ENCODE measurements at places on chromosomes 1 and 21. TPM values are rescaled to one million over a fixed set of nuclear protein-coding genes. Genes with fewer than 3 reads are reported as not detected.

The SELP gene
- 1.4 TPM for total RNA-seq

- no peak overlapping the region for H3K4me3 ChIP-seq
- DNase-seq, result no peak
- no peak overlapping the region for H3K27ac ChIP-seq
Measured at GRCh38 chr1:186749820-186750219, 69.6 kb upstream of the PTGS2 start.

- H3K27ac ChIP-seq, result no peak overlapping the region
- H3K4me3 ChIP-seq, result no peak overlapping the region
- peaks cover 23% of the 10 kb centered on the region for H3K27me3 ChIP-seq
Measured at GRCh38 chr1:114926607-114927006, 71.9 kb downstream of the SYCP1 start.

DNA sequence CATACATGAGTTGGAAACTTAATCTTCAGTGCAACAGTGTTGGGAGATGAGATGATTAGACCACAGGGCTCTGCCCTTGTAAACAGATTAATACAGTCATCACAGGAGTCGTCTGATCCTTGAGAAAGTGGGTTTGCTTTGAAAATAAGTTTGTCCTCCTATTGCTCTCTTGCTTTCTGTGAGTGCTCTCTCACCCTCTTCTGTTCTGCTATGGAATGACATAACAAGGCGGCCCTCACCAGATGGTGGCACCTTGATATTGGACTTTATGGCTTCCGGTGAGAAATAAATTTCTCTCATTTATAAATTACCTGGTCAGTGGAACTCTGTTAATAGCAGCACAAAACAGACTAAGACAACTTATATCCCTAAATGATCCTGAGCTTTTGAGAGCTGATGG lies 353.6 kb downstream of the BRINP3 start:
- no peak overlapping the region for H3K27ac ChIP-seq
- H3K4me1 ChIP-seq, result no peaks in the 10 kb centered on the region
- no peaks in the 10 kb centered on the region for H3K36me3 ChIP-seq
- DNase-seq, result no peak
- no peaks in the 10 kb centered on the region for H3K27me3 ChIP-seq
- no peak overlapping the region for H3K4me3 ChIP-seq

DNA sequence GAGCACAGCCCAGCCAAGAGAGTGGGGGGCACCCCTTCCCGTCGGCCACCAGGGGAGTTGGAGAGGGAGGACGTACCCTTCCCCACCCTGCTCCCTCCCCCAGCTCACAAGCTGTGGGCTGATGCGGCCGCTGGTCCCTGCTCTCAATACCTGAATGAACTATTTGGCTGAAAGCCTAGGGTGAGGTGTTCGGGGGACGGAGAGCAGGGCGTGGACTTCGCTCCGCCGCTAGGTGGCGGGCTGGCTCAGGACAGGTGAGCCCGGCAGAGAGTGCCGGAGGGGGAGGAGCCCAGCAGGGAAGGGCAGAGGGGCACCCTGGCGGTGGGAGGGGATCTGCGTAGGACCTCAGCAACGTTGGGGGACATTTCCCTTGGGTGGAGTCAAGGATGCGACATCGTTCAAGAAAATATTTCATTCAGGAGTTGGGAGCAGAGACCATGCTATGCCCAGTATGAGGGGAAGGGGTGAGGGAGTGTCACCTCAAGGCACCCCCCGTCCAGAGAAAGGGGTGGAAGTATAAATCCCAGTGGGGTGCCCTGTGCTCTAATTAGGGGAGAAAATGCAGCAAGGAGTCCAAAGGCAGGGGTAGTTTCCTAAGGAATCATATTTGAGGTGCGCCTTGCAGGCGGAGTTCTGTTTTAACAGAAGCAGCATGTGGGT lies 12.0 kb upstream of the RHBG start:
- no peak overlapping the region for H3K4me3 ChIP-seq
- no peak overlapping the region for H3K27ac ChIP-seq
- H3K36me3 ChIP-seq, result no peaks in the 10 kb centered on the region
- peak; percentile 87 for DNase-seq

DNA sequence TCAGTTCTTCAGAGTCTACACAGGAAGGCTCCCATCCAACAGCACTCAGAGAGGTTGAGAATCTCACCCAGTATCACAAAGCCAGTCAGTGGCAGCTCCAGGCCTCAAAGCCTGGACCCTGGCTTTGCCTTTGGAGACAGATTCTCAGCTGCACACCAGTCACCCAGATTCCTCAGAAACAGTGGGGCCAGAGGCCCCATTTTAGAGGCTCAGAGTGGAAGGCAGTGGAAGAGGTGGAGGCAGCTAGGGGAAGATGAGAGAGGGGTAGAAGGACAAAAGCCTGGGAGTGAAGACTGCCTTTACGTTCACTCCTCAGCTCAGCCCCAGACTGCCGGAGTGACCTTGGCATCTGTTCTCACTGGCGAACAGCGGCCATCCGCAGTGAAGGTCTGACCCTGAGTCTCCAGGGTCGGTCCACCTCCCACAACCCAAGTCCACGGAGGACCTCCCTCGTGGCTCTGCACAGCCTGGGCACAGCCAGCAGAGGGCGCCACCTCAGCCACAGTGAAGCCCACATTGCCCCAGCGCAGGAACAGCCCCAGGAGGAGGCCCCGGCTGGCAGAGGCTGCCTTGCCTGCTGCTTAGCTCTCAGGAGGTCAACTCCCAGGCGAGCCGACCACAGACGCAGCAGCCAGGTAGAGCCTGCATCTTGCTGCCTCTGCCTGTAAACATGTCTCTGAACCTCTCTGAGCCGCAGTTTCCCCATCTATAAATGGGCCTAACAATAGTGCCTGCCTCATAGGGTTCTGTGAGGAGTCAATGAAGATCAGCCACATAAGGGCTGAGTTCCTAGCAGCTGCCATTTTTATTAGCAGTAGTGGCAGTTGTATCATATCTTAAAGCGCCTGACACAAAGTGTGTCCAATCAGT lies 5.9 kb upstream of the FNDC5 start:
- no peak overlapping the region for H3K27ac ChIP-seq
- H3K27me3 ChIP-seq, result peaks cover 34% of the 10 kb centered on the region
- no peak overlapping the region for H3K4me3 ChIP-seq
- no peaks in the 10 kb centered on the region for H3K36me3 ChIP-seq
- H3K4me1 ChIP-seq, result no peaks in the 10 kb centered on the region

DNA sequence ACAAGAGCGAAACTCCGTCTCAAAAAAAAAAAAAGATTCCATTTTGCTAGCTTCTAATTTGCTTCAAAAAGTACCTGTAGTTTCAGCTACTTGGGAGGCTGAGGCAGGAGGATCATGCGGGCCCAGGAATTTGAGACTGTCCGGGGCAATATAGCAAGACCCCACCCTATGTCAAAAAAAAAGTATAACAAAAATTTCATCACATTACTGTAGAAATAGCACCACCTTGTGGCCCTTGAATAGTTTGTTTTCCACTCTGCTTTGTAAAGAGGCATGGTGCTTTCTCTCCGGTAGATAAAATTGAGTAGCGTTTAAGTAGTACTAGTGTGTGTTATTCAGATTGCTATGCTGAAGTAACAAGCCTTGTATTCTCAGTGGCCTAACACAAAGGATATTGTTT lies 18.2 kb upstream of the MSTO1 start:
- no peaks in the 10 kb centered on the region for H3K4me1 ChIP-seq
- peak; percentile 17 for DNase-seq
- H3K4me3 ChIP-seq, result no peak overlapping the region
- no peak overlapping the region for H3K27ac ChIP-seq

The LCA5L gene
- 0.32 TPM for total RNA-seq

- no peak overlapping the region for H3K27ac ChIP-seq
- no peak overlapping the region for H3K4me3 ChIP-seq
- peaks cover 33% of the 10 kb centered on the region for H3K27me3 ChIP-seq
- no peaks in the 10 kb centered on the region for H3K4me1 ChIP-seq
- peak; percentile 54 for DNase-seq
- no peaks in the 10 kb centered on the region for H3K36me3 ChIP-seq
Measured at GRCh38 chr1:37255136-37255795, 219.1 kb upstream of the ZC3H12A start.

GRCh38 chr1:39671433-39671792 lies 494 bp downstream of the NT5C1A start:
- no peak overlapping the region for H3K4me3 ChIP-seq
- no peaks in the 10 kb centered on the region for H3K36me3 ChIP-seq
- no peak for DNase-seq
- peaks cover 18% of the 10 kb centered on the region for H3K4me1 ChIP-seq
- H3K27ac ChIP-seq, result no peak overlapping the region

The SNX7 gene
- 0.32 TPM for total RNA-seq

DNA sequence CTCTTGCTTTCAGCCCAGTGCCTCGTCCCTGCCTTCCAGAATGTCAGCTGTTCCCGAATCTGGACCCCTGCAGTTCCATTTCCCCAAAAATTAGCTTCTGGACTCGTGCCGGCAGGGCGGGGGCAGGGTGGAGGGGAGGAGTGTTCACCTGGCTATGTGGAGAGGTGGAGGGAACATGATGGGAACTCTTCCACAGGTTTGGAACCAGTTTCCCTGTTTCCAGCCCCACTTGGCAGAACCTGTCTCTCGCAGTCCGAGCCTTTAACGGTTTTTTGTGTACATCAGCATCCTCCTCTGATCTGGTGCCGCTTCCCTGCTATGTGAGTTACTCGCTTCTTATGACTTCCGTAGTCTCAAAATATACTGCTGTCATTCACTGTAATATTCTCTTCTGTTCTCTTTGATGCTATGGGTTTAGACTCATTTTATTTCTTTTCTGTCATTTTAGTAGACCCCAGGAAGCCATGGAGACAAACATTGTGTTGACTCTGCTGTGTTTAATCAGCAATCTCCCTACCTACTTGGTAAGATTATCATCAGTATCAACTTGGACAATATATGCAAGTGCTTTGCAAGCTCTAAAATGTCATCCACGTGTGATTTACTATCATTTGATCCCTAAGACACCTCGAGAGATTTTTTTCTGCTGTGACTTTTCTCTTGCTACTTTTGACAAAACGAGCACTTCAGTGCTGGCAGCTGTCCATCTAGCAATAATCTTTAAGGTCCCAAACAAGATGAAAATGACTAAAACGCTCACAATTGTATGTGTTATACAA lies 33.3 kb upstream of the HNRNPU start:
- no peaks in the 10 kb centered on the region for H3K27me3 ChIP-seq
- no peak for DNase-seq
- no peaks in the 10 kb centered on the region for H3K36me3 ChIP-seq

GRCh38 chr1:201404722-201405483 lies 5.8 kb upstream of the LAD1 start:
- H3K4me1 ChIP-seq, result no peaks in the 10 kb centered on the region
- no peak for DNase-seq
- H3K4me3 ChIP-seq, result no peak overlapping the region
- no peak overlapping the region for H3K27ac ChIP-seq
- no peaks in the 10 kb centered on the region for H3K36me3 ChIP-seq

Data from activated CD4-positive, alpha-beta T cell treated with anti-CD3 and anti-CD28 coated beads for 36 hours (primary cell).